ENCODE measurements at places on chromosomes 2 and 18. TPM values are rescaled to one million over a fixed set of nuclear protein-coding genes. Genes with fewer than 3 reads are reported as not detected.

DNA sequence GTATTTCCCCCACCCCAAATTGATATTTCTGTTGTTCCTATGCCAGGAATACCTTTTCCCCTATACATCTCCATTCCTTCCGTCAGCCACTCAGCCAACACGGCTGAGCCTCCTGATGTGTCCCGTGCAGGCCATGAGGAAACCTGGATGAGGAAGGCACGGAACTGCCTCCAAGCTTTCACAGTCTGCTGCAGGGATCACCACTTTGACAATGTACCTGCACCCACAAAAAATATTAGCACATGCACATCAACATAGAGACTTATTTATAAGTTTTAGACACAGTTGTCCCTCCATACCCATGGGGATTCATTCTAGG lies 101.4 kb upstream of the PPP1CB start:
- no peak overlapping the region for H3K4me3 ChIP-seq
- no peaks in the 10 kb centered on the region for H3K27me3 ChIP-seq
- H3K4me1 ChIP-seq = peaks cover 47% of the 10 kb centered on the region
- no peaks in the 10 kb centered on the region for H3K36me3 ChIP-seq
- no peak for DNase-seq
- no peak overlapping the region for H3K27ac ChIP-seq

GRCh38 chr2:207802650-207803049 lies 32.9 kb upstream of the FZD5 start:
- no peaks in the 10 kb centered on the region for H3K36me3 ChIP-seq
- no peaks in the 10 kb centered on the region for H3K4me1 ChIP-seq
- H3K27ac ChIP-seq = no peak overlapping the region
- no peaks in the 10 kb centered on the region for H3K27me3 ChIP-seq
- no peak overlapping the region for H3K4me3 ChIP-seq

DNA sequence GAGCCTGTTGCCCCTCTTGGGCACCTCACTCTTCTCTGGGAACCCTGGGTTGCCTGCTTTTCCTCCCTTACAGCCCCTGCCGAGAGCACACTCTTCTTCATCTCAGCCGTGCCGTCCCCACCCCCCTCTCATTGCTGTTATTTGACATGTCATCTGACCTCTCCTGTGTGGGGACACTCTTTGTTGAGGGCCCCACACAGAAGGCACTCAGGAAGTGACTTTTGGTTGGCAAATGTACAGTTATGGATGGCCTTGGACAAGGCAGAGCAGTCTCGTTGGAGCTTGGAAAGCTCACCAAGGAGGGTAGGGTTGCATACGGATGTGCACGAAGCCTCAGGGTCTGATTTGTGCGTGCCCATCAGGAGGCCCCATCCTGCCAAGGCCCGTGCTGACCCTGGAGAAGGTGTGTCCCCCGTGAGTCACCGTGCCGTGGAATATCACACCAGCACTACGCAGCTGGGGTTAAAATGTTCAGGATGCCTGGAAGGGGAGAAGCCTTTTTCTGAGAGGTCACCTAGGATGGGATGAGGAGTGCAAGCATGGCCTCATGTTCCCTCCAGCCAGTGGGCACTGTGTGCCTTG lies 93.9 kb downstream of the CTIF start:
- peaks cover 80% of the 10 kb centered on the region for H3K36me3 ChIP-seq
- H3K27me3 ChIP-seq = no peaks in the 10 kb centered on the region
- H3K4me3 ChIP-seq = no peak overlapping the region
- DNase-seq = no peak

Gene DNER
- 0.05 TPM for total RNA-seq

Gene SLC38A11
- not detected for total RNA-seq

Gene CREG2
- total RNA-seq = not detected

- H3K27me3 ChIP-seq = no peaks in the 10 kb centered on the region
- DNase-seq = no peak
- no peaks in the 10 kb centered on the region for H3K4me1 ChIP-seq
- H3K4me3 ChIP-seq = no peak overlapping the region
- H3K36me3 ChIP-seq = no peaks in the 10 kb centered on the region
- H3K27ac ChIP-seq = no peak overlapping the region
Observed at GRCh38 chr2:118853651-118854291, 6.3 kb upstream of the EN1 start.

DNA sequence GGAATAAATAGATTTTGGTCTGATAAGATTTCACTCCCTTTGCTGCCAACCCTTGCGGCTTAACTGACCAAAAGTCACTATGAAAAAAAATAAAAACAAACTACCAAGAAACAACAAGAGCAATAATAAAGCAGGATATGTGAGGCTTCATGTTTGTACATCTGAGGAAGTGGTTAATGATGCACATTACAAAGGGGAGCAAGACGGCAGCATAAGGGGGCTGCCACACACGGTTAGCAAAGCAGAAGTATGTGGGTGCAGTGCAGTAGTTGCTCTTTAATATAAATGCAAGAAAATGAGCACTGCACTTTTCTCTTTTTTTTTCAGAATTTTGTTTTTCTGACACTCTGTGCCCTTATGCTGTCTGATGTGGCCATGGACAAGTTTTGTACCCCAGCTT lies 377.1 kb upstream of the CNTNAP5 start:
- no peak for DNase-seq
- no peaks in the 10 kb centered on the region for H3K36me3 ChIP-seq
- H3K4me3 ChIP-seq = no peak overlapping the region
- H3K27me3 ChIP-seq = no peaks in the 10 kb centered on the region
- no peak overlapping the region for H3K27ac ChIP-seq
- no peaks in the 10 kb centered on the region for H3K4me1 ChIP-seq
